ENCODE measurements at places on chromosomes 16 and 17. TPM values are rescaled to one million over a fixed set of nuclear protein-coding genes. Genes with fewer than 3 reads are reported as not detected.

DNA sequence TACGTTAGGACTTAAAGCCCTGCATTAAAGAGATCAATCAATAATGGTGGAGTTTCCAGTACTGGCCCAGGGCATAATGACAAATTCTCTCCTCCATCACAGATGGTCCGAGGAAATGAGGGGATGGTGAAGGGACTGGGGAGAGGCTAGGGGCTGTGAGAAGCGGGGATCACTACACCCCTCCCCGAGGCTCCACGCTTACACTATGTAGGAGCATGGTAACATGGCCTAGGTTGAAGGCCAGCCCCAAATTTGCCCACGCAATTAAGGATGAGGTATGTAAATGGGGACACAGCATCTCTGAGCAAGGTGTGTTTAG is 8.0 kb upstream of the AKTIP start:
- H3K36me3 ChIP-seq: no peaks in the 10 kb centered on the region
- no peak overlapping the region for H3K4me3 ChIP-seq
- H3K27me3 ChIP-seq: no peaks in the 10 kb centered on the region
- H3K4me1 ChIP-seq: peaks cover 14% of the 10 kb centered on the region
- DNase-seq: no peak

- H3K27me3 ChIP-seq: no peaks in the 10 kb centered on the region
- no peaks in the 10 kb centered on the region for H3K36me3 ChIP-seq
- H3K27ac ChIP-seq: peak overlapping the region; percentile 75
- H3K4me3 ChIP-seq: peak overlapping the region; percentile 95
- peak; percentile 56 for DNase-seq
Observed at GRCh38 chr16:14302399-14303181, 231.5 kb downstream of the MRTFB start.

Gene USP43
- not detected for total RNA-seq

DNA sequence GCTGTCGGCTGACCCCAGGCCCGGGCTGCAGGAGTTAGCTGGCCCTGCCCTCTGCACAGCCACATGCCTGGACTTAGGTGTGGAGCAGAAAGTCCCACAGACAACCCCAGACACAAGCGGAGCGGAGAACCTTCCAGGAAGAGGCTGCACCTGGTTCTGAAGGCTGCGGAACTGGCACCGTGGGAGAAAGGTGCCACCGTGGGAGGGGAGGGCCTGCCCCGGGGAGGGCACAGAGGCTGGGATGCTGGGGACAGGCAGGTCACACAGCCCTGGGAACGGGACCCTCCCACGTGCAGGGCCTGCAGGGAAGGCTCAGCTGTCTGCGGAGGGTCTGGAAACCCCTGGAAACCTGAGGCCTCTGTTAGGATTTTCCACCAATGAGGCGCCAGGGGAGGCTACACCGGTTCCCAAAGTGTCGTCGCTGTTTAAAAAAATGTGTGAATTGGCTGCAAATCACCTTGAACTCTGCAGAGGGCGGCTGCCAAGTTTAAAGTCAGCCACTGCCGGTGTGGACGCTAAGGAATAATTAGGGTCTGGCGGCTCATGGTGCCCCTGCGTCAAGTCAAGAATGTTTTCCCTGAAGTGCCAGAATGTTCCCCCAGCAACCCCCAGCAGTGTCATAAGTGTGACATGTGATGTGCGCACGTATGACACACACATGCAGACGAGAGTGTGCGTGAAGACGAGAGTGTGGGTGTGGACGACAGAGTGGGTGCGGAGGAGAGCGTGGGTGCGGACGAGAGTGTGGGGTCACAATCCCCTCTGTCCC is 50.9 kb upstream of the PABPN1L start:
- no peak for DNase-seq
- H3K4me3 ChIP-seq: no peak overlapping the region
- H3K36me3 ChIP-seq: no peaks in the 10 kb centered on the region
- H3K27me3 ChIP-seq: no peaks in the 10 kb centered on the region

GRCh38 chr16:14179116-14179515 is 108.0 kb downstream of the MRTFB start:
- no peak overlapping the region for H3K4me3 ChIP-seq
- H3K4me1 ChIP-seq: no peaks in the 10 kb centered on the region
- H3K36me3 ChIP-seq: no peaks in the 10 kb centered on the region
- H3K27me3 ChIP-seq: no peaks in the 10 kb centered on the region

GRCh38 chr16:57282510-57283213 is 1.8 kb downstream of the PLLP start:
- no peak overlapping the region for H3K4me3 ChIP-seq
- peaks cover 22% of the 10 kb centered on the region for H3K27me3 ChIP-seq
- peaks cover 9% of the 10 kb centered on the region for H3K4me1 ChIP-seq
- H3K36me3 ChIP-seq: no peaks in the 10 kb centered on the region
- DNase-seq: no peak
- no peak overlapping the region for H3K27ac ChIP-seq

Gene CD300LF
- not detected for total RNA-seq

Gene HAS3
- 0.25 TPM for total RNA-seq

DNA sequence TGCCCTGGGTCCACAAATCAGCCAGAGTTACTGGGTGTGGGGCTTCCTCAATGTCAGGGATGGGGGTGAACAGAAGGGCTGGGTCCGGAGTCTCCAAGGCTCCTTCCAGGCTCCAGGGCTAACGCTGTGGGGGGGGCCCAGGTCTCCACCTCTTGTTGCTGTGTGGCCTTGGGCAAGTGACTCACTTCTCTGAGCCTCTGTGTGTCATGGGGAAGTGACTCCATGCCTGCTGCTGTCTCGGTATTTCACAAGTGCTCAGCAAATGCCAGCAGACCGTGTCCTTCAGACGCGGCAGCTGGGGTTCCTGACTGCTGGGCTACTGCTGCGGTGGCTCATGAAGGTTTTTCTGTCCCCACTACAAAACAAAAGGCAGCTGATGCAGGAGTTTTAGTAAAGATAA is 26.6 kb downstream of the JPH3 start:
- no peak overlapping the region for H3K27ac ChIP-seq
- no peak for DNase-seq
- no peaks in the 10 kb centered on the region for H3K36me3 ChIP-seq
- no peaks in the 10 kb centered on the region for H3K4me1 ChIP-seq
- no peaks in the 10 kb centered on the region for H3K27me3 ChIP-seq
- no peak overlapping the region for H3K4me3 ChIP-seq

Gene CCL17
- not detected for total RNA-seq

DNA sequence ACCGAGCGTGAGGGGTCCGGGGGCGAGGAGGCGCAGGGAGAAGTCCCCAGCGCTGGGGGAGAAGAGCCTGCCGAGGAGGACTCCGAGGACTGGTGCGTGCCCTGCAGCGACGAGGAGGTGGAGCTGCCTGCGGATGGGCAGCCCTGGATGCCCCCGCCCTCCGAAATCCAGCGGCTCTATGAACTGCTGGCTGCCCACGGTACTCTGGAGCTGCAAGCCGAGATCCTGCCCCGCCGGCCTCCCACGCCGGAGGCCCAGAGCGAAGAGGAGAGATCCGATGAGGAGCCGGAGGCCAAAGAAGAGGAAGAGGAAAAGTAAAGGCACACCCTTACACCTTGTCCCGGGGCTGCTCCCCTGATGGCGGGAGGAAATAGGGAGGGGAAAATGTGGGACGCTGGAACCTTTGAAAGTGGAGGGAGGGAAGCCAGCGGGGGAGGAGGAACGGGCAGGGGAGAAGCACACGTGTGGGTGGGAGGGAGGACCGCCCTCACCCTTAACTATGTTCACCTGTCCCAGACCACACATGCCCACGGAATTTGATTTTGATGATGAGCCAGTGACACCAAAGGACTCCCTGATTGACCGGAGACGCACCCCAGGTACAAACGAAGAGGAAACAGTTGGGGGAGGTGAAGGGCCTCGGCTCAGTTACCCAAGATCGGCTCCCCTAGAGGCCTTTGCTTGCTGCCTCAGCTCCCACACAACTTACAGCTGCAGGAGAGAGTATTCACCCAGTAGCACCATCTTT is 916 bp downstream of the PAGR1 start:
- no peaks in the 10 kb centered on the region for H3K27me3 ChIP-seq
- H3K27ac ChIP-seq: peak overlapping the region; percentile 62
- H3K36me3 ChIP-seq: no peaks in the 10 kb centered on the region
- peaks cover 14% of the 10 kb centered on the region for H3K4me1 ChIP-seq
- H3K4me3 ChIP-seq: peak overlapping the region; percentile 79
- peak; percentile 65 for DNase-seq

All from SJCRH30 (cell line).